Muscle of back (tissue), 13 donors: ENCODE measurements at places on chromosomes 6 and 20.

- no peak for DNase-seq
Observed at GRCh38 chr6:110534731-110535492, 58.5 kb upstream of the SLC22A16 start.

DNA sequence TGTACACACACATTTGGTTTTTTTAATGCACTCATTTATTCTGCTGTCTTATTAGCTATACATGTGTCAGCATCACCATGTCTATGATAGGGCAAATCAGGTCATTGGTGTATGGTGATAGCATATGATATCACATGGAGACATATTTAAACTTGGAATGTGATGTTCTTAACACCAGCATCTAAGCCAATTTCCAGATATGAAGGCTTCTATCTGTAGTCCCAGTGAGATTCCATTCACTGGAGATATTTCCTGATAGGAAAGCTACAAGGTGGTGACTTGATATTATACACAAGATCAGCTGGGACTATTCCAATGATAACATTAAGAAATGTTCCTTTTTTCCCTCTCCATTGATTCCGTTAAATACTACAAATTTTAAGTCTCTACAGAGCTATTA lies 89.3 kb downstream of the TASP1 start:
- DNase-seq: no peak

DNA sequence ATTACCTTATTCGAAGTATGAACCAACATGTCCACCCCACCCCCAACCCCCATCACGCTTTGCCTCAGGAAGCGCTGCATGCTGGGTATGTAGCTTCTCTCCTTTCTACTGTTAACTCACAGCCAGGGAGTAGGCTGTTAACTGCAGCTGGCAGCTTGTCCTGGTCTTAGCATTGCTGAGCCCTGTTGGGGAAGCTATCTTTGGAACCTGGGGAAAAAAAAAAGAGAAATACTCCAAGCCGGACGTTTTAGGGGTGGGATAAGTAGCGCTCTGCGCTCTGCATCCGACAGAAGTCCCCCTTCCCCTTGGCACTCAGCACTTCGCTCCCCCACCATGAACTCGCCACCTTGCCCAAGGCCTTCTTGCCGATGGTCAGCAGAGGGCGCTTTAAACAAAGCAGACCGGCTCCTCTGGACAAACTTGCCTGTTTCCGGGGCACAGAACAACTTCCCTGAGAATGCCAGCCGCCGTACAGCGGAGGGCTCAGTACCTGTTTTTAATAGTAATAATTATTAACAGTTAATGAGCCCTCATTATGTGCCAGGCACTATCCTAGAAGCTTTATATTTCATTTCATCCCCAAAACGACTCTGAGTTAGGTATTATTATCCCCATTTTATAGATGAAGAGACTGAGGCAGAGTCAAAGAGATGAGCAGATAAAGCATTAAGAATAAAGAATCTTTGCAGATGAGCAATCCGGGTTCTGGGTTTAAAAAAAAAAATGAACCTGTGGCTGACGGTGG lies 35.2 kb upstream of the MDFI start:
- DNase-seq: peak; percentile 93

DNA sequence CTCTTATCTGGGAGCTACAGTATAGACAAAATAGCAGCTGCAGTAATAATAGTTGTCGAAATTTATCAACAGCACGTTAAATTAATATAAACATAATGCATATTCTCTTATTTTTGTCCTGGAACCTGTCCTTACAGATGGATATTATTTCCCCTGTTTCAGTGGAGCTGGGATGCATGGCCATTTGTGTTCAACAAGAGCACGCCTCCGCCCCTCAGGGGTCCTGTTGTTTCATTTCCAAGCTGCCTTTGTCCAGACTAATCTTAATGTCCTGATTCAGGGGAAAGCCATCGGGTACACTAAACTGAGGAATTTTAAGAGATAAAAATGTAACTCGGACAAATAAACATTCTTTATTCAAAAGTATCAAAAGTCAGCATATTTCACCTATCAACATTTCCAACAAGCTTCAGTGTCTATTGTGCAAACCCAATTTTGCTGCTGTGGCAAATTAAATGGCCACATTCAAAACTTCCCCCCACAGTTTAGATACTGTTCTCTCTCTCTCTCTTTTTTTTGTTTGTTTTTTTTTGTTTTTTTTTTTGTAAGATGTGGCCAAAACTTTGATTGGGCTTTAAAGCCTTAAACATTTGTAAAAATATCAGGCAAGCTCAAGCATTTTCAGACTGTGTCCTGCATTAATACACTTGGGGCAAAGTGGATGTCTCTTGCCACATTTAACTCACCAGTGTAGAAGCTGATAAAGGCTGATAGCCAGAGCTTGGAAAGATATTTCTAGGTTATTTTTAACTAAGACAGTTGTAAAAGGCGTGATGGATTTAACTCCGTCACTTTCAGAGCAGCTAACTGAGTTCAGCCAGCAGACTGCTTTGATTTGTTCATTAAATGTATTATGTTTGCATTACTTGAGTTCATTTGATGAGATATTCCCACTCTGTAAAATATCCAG lies 112.5 kb upstream of the QKI start:
- no peak for DNase-seq

- DNase-seq: no peak
Observed at GRCh38 chr6:162849269-162849668, 121.5 kb downstream of the PACRG start.

GRCh38 chr20:25191051-25191450 lies 4.5 kb upstream of the ENTPD6 start:
- no peak for DNase-seq

DNA sequence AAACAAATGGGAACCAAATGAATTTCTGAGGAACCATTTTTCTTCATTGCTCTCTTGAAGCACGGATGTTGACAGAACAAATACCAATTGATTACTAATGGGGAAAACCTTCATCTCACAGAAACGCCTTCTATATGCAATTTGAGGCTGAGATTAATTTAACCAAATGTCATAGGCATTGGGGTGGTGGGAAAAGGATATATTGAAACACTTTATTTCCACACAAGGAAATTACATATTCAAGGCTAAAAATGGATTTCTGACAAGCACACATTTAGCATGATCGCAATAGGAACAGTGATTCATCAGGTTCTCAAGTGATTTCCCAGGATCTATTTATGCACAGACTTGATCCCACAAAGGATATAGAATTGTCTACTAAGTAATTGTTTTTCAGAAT lies 88.9 kb downstream of the COL12A1 start:
- DNase-seq: no peak

DNA sequence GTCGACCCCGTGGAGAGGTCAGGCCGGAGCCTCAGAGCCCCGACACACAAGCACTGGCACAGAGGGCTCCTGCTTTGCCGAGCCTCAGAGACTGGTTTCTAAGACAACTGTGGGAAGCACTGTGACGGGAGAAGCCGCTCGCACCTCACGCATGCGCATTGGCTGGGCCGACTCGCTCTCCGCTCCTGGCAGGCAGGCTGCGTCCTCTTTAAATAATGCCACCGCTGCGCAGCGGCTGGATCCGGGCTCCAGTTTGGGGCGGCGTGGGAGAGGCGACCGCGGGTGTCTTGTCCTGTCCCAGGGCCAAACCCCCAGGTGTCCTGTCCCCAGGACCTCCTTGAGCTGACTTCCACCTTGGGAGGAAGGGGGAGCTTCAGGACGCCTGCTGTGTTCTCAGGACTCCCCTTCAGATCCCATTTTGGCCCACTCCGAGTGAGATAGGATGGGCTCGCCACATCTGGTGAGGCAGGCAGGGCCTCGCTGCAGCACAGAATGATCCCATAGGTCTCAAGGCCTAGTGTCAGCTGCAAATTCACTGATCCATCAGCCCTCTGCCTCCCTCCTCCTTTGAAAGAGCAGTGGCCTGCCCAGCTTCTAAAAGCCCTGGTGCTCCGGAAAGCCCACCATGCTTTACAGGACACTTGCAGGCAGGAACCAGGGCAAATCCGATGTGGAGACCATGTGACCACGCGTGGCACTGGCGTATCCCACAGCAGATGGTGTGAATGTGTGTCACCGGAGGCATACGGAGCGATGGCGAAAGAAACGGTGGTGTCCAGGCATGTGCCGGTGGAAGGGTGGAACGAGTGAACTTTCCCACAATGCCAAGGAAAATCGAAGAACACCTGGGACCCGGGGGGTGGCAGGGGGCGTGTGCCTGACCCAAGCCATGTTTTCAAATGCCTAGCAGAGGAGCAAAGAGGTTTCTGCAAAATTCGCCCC lies 169.3 kb upstream of the ZNF337 start:
- DNase-seq: peak; percentile 67

DNA sequence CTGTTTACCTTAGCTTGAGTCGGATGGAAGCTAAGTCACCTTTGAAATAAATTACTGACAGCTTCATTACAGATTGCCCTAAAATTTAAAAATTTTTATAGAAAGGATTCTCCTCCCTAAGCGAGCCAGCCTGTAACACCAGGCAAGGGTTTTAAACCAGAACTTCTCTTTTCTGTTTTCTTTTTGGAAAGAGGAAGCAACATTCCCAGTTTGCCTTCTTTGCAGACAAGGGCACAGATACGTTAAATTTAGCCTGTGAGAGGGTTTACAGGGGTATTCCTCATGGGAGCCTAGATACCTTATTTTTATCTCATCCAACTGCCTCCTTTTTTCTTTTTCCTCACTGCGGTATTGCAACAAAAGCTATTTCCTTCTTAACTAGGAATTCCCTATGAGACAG lies 45.0 kb downstream of the GNAS start:
- DNase-seq: no peak

- DNase-seq: peak; percentile 16
Observed at GRCh38 chr20:24350923-24351368, 118.5 kb upstream of the SYNDIG1 start.

- no peak for DNase-seq
Observed at GRCh38 chr20:39298121-39298520, 336.0 kb downstream of the DHX35 start.

DNA sequence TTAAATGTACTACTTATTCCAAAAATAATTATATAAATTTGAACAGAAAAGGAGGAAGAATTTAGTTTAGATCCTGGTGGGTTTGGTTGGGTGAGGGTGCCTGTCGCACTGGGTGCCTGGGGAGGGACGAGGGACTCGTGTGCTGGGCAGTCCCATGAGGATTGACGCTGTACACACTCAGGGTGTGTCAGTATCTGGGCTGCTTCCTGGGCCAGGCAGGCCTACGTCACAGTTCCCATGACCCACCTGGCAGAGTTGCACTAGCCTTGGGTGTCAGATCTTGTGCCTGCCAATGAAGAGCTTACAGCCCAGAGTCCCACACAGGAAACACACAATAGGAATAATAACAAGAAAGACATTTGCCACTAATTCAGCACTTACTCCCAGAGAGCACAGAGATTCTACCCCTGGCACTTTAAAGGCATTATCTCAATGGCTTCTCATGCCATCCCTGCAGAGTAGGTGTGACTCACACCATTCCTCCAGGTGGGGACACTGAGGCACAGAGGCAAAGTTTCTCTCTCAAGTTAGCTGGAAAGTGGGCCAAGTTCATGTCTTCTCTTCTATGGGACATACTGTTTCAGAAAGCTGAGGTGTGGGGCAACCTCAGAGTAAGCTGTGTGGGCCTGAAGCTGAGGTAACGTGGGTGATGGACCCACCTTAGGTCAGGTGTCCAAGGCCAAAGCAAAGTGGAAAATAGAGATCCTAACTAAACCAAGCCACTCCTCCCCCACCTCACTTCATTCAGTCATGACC lies 1.3 kb upstream of the SDCBP2 start:
- DNase-seq: no peak

DNA sequence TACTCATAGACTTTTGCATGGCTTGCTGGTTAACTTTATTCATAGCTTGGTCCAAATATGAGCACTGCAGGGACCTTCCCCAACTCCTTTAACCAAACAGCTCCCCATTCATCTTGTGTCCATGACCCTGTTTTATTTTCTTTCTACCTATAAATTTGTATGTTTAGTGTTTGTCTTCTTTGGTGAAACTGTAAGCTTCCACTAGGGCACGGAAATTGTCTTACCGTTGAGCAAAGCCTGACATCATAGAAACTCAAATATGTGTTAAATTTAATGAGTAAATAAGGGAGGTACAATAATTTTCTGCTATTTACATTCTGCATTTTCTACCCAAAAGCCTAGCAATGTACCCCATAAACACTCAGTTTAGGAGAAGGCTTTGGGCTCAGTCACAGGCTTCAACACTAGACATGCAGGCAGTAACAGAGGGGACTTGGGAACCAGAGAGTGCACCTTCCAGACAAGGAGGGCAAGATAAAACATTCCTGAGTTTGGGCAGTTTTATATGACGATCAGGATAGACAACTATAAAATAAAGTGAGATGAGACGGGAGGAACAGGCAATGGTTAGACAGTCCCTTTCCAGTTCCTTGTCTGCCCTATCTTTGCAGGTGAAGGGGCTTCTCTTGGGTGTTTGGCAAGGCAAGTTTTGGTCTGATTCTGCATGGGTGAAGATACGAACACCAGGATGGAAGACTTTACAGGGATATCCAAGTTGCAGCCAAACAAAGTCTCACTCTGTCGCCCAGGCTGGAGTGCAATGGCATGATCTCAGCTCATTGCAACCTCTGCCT lies 46.2 kb upstream of the ZNF217 start:
- DNase-seq: no peak
